CD8-positive, alpha-beta memory T cell (primary cell): ENCODE measurements at places on chromosomes 1 and 21.

DNA sequence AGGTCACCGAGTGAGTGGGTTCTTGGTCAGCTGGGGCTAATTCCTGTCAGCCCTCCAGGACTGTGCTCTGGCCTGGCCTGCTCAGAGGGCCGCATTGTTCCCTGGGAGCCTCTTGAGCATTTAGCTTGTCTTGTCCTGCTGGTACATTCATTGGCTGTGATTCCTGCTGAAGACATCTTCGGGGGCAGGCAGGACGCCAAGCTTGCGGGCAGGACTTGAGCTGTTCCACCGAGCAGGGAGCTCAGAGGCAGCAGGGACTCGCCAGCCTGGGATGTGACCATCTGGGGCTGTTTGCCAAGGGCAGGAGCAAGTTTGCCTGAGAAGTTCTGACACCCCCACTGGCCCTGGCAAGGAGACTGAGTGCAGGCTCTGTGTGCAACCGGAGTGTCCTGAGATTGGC lies 7.0 kb upstream of the SLC26A9 start:
- H3K4me3 ChIP-seq: no peak overlapping the region
- no peaks in the 10 kb centered on the region for H3K4me1 ChIP-seq
- no peaks in the 10 kb centered on the region for H3K36me3 ChIP-seq
- no peak for DNase-seq

GRCh38 chr1:95742591-95743089 lies 508.6 kb downstream of the RWDD3 start:
- H3K4me1 ChIP-seq: no peaks in the 10 kb centered on the region
- no peak overlapping the region for H3K4me3 ChIP-seq
- no peak overlapping the region for H3K27ac ChIP-seq
- no peaks in the 10 kb centered on the region for H3K36me3 ChIP-seq
- DNase-seq: no peak
- no peaks in the 10 kb centered on the region for H3K27me3 ChIP-seq

DNA sequence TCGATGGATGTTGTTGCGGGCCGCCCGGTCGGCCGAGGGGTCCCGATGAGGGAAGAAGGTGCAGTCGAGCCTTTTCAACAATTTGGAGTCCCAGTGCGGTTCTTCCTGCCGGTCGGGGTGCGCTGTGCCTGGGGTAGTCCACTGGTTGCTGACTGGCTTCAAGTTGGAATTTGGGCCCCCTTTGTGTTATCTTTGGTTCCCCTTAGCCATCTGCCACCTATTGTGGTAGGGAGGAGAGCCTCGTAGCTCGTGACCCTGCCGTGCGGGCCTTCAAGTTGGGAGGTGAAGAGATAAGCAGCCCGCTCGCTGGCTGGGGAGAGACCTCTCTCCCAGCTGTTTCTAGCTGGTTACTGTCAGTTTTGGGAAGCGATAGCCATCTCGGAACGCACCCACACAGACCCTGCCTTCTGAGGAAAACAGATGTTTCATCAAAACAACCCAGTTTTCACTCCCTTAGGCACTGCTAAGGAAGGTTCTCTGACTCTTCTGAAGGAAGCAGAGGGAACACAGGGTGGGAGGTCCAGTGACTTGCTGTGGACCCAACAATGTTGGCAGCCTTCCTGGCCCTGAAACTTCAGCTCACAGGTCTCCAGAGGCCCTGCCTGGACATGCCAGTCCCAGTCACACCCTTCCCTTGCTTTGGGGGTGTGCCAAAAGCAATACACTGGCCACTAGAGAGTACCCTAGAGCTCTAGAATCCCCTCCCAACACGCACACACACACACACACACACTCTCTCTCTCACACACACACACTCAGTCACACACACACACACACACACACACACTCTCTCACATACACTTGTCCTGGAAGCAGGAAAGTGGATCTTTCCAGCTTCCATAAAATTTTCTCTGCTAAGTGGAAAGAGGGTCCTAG lies 1.0 kb downstream of the BTG2 start:
- peaks cover 38% of the 10 kb centered on the region for H3K36me3 ChIP-seq
- no peaks in the 10 kb centered on the region for H3K27me3 ChIP-seq
- peak overlapping the region; percentile 92 for H3K4me3 ChIP-seq

DNA sequence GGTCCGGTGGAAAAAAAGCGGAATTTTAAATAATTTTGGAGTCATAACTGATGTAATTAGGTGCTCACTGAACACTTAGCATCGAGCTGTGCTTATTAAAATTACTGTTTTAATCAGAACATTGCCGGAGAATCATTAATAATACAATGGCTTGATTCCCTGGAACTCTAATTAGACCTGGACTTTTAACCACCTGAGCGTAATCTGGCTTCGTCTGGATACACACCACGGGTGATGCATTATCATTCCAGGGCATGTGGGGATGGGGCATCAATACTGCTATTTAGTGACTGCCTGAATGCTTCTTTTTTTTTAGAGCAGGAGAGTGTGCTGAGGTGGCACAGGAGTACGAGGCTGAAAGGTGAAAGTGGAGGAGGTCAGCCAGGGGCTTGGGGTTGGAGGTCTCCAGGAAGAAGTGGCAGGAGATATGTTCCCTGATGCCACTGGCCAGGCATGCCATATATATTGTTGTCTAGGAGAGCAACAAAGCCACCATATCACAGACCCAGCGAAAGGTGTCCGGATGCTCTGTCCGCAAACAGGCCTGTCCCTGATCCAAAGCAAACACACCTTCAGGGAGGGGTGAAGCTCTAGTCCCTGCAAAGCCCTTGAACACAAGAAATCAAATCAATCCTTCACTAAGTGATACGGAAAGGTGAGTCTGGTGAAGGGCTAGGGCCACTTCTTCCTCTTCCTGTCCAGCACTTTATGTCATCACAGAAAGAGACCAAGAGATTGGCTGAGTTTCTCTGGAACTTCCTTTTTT lies 125.2 kb downstream of the PLXNA2 start:
- no peak for DNase-seq
- no peaks in the 10 kb centered on the region for H3K4me1 ChIP-seq
- no peak overlapping the region for H3K4me3 ChIP-seq
- H3K36me3 ChIP-seq: no peaks in the 10 kb centered on the region
- H3K27ac ChIP-seq: no peak overlapping the region
